Natural killer cell treated with Interleukin-12 subunit alpha and Interleukin-12 subunit beta and Interleukin-15 and Interleukin-18, amount 100 ng/mL, for 72 hours (primary cell): ENCODE measurements at places on chromosomes 3 and 15.

- no peak for DNase-seq
Observed at GRCh38 chr3:3538451-3538850, 260.8 kb upstream of the LRRN1 start.

- DNase-seq, result no peak
Observed at GRCh38 chr3:194767446-194768207, 81.9 kb downstream of the FAM43A start.

DNA sequence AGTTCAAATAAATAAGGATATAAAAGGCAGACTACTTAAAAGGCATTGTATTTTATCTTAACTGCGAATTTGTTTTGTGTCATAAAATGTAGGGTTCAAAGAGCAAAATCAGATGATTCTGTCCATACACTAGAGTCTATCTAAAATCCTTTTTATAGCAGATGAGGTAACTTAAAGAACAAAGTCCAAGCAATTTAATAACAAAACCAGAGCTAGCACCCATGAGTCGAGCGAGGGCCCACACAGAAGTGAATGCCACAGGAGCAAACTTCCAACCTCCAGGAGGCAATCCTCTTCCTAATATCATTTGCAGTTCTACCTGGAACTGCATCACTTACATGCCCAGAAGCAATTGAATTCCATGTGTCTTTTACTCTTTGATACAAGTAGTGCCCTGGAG, 35.4 kb upstream of the KBTBD8 start:
- DNase-seq, result no peak

DNA sequence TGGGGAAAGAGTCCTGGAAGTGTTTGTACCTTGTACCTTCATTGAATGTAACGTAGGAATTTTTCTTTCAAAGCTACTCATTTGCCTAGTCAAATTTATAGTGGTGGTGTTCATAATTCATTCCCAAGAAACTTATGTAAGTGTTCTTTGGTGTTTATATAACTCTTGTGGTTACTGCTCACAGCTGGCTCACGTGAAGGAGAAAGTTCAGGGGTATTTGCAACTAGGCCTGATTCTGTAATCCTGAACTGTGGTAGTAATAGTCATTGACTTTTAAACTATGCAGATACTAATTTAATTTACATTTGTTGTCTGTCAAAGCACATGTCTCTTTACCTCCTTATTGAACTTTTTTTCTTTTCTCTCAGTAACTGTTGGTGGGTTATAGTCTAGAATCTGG, 50.5 kb upstream of the TEX264 start:
- no peak for DNase-seq

- no peak for DNase-seq
Observed at GRCh38 chr3:13341229-13341905, 78.8 kb downstream of the NUP210 start.

DNA sequence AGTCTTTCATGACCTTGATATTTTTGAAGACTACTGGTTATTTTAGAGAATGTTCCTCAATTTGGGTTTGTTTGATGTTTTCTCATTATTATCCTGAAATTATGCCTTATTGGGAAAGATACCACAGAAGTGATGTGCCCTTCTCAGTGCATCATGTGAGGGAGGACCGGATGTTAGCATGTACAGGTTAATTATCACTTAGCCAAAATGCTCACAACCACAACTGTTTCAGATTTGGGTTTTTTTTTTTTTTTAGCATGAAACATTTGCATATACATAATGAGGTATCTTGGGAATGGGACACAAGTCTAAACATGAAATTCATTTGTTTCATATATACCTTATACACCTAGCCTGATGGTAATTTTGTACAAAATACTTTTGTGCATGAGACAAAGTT, 59.8 kb downstream of the PIK3R4 start:
- DNase-seq, result no peak

DNA sequence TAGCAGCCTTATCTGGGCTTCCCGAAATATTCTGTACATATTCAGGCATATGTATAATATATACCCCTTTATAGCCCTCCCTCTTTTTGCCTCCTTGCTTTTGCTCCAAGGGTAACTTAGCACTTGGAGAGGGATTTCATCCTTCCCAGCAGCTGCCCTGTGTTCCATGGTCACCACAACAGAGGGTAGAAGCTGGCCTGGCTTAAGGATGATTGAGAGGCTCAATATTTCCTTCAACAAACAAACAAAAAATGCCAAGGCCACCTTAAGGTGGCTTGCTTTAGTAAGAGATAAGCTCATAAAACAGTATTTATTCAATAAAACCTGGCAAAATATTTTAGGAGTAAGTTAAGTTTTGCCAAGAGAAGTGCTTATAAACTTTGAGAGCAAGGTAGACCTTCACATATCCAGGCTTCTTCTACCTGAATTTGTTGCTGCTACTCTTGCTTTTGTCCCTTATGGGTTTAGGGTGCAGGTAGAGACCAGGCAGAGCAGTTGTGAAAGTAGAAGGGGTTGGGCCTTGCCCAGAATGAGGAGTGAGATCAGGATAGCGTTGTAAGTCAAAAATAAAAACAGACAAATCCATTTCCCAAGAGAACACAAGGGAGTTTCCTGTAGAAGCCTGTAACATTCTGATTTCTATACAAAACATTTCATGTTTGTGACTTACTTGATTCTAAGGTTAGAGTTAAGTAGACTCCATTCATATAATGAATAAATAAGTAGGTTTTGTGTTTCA, 52.7 kb upstream of the ATOSA start:
- DNase-seq, result no peak

DNA sequence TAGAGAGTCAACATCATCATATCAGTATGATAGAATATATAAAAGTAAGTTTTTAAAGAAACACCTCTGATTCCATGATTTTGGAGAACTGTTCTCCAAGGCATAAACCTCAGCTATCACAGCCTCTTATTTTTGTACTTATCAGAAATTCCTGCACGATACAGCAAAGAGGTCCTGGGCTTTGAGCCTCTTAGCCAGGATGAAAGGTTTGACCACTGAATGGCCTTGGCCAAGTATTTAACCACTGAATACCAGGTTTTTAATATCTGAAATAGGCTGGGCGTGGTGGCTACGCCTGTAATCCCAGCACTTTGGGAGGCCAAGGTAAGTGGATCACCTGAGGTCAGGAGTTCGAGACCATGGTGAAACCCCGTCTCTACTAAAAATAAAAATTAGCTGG, 1.9 kb upstream of the FAM174B start:
- DNase-seq, result no peak

DNA sequence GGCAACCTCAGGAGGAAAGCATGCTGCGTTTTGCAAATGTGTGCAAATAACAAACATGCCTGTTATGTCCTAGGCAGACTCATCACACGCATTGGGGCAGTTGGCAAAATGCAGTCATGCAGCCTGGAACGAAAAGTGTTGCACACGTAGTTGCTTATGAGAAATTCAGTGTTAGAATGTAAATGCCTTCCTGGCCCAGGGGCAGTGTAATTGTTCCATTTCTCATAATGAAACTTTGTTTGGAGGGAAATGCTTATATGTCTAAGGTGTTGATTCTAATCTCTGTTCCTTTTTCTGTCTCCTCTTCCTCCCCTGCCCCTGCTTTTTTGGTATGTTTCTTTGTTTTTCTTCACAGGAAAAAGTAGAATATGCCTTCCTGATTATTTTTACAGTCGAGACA, 156.0 kb downstream of the CACNA1D start:
- no peak for DNase-seq

- DNase-seq, result no peak
Observed at GRCh38 chr3:178359728-178360127, 176.5 kb upstream of the KCNMB2 start.

- no peak for DNase-seq
Observed at GRCh38 chr15:26083896-26084295, 220.8 kb upstream of the ATP10A start.

DNA sequence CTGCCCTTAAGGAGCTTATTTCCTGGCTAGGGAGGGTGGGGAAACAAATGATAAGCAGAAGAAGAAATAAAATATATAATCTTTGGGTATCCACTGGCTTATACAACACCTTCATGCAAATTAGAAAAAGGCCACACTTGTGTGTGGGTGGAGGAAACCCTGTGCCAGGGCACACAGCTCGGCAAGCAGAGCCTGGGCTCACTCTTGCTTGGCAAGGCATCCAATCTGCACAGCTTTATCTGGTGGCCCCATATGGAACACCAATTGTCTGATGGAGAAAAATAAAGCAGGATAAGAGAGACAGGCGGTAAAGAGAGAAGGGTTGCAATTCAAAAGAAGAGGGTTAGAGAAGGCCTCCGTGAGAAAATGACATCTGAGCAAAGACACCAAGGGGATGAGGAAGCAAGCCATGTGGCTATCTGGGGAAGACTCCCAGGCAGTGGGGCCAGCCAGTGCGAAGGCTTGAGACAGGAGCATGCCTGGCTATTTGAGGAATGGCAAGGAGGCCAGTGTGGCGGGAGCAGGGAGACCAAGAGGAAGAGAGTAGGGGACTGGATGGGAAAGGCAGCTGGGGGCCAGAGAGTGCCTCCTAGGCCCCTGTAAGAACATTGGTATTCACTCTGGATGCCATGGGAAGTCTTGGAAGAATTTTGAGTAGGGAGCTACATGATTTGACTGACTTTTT, 22.5 kb upstream of the VPS8 start:
- no peak for DNase-seq

DNA sequence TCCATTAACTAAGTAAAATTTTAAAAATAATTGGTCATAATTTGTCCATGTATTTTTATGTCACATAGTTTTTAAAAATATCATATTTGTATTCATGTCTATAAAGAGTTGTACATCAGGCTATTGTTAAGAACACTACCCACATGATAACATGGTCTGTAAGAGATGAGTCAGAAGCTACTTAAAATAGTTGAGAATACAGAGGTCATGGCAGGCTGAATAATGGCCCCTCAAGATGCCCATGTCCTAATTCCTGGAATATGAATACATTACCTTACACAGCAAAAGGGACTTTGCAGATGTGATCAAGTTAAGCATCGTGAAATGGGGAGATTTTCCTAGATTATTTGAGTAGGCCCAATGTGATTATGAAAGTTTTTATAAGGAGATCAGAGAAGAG, 782.9 kb upstream of the GOLIM4 start:
- no peak for DNase-seq

GRCh38 chr3:134309987-134310700, 59.5 kb upstream of the RYK start:
- no peak for DNase-seq

DNA sequence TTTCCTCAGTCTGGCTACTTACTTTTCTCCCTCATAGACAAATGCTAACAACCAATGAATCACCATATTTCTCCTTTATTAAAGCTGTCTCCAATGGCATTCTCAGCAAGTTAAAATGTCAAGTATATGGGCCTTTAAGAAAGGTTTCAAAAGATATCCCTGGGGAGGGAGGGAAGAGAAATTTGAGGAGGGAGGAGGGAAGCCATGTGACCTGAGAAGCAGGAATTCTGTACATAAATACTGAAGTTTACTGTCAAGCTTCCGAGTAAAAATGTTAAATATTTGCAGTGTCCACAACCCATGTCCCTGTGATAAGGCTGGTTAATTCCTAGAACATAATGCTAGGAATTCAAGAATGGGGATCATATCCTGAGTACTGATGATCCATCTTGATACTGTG, 175.9 kb downstream of the CNTN4 start:
- no peak for DNase-seq

DNA sequence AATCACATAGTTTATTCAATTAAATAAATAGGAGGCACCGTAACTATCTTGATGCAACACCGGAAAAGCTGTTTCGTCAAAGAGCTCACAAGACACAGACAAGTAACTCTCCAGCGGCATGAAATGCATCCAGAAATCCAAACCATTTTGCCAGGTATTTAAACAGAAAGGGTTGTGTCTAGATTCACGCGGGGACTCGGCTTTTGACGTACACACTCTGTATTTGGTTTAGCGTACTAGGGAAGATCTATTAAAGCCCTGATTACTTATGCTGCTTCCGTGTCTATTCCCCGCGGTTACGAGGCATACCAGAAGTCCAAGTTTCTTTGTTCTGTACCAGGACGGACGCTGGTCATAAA, 718 bp downstream of the BNIP2 start:
- DNase-seq, result no peak

GRCh38 chr3:110495201-110495927, 576.3 kb upstream of the NECTIN3 start:
- no peak for DNase-seq

DNA sequence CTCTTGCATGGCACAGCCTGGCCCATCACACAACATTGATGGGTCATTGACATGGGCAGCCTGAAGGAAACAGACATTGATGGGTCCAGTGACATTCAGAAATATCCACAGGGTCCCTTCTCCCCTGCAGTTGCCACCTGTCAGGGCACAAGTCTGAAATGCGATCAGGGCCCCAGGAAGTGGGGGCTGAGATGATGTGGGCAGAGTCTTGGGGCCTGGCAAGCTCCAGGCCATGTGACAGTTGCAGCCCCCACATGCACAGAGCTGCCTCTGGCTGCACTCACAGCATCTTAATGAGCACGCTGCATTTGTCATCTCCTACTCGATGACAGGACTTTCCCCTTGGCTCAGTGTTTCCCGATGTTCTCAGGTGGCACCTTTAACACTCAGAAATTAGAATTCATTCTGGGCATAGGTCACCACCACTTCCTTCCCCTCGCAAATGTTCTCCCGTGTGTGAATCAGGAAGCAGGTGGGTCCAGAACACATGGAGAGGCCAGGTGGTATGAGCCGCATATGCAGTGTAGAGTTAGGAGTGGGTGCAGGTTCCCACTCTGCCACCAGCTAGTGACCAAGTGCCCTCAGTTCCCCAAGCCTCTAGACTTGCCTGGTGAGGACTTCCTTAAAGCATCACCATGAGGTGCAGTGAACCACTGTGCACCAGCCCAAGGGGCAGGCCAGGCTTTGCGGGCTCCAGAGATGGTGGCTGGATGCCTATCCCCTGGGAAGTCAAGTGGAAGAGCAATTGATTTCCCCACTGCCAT, 1.6 kb upstream of the TXNRD3 start:
- DNase-seq, result no peak

DNA sequence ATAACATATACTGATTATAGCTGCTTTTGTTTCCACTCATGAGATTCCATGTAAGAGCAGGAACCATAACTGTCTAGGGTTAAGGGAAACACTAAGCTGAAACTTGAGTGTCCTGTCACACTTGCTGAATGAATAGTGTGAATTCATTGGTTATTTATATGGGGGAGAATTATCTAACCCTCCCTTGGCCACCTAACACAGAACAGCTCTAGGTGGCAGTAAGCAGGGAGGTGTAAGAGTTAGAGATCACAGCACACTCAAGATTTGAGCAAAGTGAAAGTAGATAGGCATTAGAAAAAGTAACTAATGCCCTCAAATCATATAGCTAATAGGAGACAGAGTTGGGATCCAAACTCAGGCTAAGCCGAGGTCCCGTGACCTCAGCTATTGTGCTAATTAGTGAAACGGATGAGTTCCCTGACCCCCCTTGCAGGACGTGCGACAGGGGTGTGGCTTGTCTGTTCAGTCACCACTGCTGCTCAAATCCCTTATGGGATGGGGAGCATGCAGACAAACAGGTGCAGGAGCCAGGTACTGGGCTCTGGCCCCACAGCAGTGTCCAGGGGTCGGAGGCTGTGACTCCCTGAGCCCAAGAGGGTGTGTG, 27.7 kb upstream of the ANO10 start:
- DNase-seq, result no peak
